Hematopoietic multipotent progenitor cell treated with erythropoietin and hydrocortisone succinate and interleukin-3 and kit ligand, for 17 days (in vitro differentiated cells): ENCODE measurements at places on chromosomes 7 and 10.

DNA sequence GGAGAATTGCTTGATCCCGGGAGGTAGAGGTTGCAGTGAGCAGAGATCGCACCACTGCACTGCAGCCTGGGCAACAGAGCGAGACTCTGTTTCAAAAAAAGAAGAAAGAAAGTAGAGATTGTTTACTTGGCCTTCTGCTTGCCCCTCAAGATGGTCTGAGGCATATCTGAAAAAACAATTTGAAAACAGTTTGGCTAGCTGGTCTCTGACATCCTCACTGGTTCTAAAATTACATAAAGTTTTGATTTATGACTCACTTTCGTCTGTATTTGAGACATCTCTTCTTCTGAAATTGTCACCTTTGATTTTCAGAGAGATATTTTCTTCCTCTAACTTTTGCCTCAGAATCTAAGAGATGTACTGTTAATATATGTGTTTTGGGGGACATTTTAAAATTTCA, 49.6 kb upstream of the HELLS start:
- no peak for DNase-seq

- DNase-seq, result no peak
These were observed 105.1 kb downstream of the WDFY4 start for GRCh38 chr10:48789486-48790456.

DNA sequence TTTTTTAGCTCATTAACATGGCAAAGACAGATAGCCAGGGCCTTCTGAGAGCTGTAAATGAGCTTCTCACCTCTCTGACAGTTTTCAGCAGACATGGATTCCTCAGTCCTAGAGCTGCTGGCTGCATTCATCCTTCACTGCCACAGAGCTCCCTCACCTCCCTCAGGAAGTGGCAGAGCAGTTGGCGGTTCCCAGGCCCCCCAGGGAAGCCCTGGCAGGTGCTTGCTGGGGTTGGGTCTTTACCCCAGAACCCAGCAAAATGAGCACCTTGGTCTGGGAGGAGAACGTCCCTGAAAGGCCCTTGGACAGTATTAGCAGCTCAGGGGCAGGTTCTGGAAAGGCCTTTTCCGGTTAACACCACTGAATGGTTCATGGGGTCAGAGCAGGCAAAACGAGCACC, 288.0 kb downstream of the PTPRN2 start:
- no peak for DNase-seq

- DNase-seq, result no peak
These were observed at the start of gene CDK6 for GRCh38 chr7:92836489-92836999. TSS of gene CDK6 (minus strand) at chr7:92836573. CDS start at chr7:92833323, 3,250 bp downstream.

DNA sequence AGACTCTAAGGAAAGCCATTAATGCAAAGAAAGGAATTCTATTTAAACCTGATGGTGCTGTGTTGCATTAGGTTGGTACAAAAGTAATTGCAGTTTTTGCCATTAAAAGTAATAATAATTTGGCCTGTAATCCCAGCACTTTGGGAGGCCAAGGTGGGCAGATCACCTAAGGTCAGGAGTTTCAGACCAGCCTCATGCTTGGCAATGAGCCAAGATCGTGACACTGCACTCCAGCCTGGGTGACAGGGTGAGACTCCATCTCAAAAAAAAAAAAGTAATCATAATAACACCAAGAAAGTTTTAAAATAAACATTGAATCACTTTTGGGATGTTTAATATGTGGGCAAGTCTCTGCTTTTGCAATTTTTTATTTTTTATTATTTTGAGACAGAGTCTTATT, 107.3 kb upstream of the FRMD4A start:
- peak; percentile 35 for DNase-seq

- DNase-seq, result no peak
These were observed 899.1 kb upstream of the AUTS2 start for GRCh38 chr7:68699090-68699711.

GRCh38 chr7:152355474-152356057, 80.2 kb downstream of the KMT2C start:
- no peak for DNase-seq

DNA sequence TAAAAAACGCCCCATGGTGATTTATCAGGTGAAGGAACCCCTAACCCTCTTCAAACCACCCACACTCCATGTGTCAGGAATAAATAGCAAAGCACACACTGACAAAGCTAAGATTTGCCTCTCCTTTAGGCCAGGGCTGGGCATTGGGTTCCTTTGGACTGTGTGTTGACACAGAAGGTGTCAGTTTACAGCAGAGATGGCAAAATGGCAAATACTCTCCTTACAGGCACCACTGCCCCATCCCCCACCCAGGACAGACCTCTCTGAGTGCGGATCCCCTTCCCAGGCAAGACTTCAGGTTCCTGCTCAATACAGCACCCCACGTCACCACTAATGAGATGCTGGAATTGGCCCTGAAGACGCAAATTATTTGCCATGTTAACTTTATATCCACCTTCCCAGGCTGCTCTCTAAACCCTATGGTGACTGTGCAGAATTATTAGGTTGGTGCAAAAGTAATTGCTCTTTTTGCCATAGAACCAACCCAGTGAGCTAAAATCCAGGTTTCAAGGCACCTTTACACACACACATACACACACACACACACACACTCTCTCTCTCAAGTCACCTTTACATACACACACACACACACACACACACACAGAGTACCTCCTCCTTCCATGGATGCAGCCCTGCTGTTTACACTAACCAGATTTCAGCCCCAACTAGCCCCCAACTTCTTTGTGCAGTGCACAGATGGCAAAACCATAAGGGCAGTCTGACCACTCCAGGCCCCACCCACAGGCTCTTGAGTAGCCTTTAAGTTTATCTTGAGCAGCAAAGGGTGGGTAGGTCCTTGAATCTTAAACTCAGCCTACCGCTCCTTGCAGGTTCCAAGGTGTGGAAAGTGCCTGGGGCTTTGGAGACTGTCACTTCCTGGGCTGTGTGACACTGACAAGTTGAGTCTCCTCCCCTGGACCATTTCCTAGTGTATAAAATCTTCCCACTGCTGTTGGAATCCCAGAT, 4.0 kb upstream of the ZCCHC24 start:
- no peak for DNase-seq

DNA sequence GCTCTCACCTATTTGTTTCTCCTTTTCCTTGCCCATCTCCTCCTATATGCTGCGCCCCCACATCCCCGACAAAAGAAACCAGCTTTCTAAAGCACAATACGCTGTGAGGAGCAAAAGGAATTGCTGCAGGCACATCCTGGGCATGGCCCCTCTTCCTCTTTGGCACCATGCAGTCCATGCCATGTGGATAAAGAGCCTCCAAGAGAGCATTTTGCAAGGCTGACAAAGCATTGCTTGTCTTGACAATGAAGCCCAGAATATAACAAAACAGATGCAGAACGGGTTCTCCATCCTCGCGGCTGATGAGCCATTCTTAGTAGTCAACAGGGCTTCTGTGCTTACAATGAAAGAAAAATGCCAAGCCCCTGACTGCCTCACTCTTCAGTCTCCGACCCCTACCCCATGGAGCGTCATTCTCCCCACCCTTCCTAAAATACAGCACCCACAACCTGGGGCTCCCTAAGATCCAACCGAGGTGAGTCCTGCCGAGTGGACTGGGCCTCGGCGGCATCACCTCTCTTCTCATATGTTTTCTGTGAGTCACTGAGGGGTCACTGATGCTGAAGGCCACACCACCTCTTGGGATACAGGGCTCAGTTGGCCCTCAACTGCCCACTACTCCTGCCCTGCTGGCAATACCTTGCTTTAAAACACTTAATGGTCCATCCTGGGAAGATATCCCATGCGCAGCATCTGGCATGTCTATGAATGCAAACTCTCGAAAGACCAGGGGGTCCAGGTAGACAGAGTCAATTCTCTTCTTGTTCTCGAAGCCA, 47.5 kb downstream of the GSDME start:
- DNase-seq, result no peak

DNA sequence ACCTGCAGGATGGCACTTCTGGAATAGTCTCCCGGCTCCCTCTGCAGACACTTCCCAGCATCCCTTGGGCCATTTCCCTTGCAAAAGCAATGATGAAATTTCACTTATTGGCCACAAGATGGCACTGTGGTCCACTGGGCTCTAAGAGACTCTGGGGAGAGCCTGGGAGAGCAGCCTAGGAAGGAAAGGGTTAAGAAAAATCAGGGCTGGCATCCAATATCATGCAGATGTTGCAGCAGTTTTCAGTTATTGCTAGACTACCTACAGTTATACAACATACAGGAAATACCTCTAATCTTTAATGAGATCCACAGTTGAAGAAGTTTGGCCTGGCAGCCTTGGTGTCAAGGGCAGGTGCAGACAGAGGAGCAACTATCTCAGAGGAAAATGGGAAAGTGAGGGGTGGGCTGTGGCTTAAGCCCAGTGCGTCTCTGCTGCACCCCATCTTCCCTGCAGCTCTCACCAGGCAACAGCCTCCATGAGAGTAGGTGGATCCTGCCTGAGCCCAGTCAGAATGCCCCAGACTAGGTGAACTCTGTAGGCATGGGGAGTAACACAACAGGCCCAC, 100.2 kb upstream of the PRSS58 start:
- DNase-seq, result peak; percentile 57

DNA sequence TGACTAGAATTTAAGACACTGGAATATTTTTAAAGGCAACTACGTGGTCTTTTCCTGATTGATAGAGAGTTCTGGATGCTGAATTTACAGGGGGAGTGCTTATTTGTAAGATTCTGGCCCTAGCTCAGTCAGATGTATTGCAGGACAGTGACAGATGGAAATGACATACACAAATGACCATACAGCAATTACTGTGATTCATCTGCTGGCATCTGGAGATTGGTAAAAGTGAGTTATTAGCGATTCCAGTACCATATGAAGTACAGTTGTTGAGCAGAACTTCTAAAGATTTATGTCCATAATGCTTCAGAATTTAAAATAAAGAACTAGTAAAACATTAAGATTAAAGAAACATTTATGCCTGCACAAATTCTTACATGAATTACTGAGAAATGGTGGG, 243.2 kb downstream of the CRPPA start:
- no peak for DNase-seq

- DNase-seq, result no peak
These were observed 290.8 kb downstream of the NXPH1 start for GRCh38 chr7:8724080-8724718.

DNA sequence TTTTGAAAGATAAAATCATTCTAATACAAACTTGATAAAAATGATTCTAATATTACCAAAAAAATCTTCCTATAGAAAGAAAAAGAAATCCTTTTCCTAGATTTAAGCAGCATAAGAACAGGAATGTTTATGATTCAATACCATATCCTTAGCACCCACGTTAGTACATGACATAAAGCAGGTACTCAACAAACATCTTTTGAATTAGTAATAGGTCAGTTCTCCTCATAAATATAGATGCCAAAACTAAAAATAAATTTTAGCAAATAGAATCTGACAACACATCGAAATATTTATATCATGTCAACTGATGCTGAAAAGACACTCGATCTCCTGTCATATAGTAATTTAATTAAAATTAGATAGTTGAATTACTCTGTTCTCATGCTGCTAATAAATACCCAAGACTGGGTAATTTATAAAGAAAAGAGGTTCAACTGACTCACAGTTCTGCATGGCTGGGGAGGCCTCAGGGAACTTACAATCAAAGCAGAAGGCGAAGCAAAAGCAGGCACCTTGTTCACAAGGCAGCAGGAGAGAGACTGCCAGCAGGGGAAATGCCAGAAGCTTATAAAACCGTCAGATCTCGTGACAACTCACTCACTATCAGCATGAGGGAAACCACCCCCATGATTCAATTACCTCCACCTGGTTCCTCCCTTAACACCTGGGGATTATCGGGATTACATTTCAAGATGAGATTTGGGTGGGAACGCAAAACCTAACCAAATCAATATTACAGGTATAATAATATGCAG, 191.8 kb downstream of the HTR7 start:
- no peak for DNase-seq

DNA sequence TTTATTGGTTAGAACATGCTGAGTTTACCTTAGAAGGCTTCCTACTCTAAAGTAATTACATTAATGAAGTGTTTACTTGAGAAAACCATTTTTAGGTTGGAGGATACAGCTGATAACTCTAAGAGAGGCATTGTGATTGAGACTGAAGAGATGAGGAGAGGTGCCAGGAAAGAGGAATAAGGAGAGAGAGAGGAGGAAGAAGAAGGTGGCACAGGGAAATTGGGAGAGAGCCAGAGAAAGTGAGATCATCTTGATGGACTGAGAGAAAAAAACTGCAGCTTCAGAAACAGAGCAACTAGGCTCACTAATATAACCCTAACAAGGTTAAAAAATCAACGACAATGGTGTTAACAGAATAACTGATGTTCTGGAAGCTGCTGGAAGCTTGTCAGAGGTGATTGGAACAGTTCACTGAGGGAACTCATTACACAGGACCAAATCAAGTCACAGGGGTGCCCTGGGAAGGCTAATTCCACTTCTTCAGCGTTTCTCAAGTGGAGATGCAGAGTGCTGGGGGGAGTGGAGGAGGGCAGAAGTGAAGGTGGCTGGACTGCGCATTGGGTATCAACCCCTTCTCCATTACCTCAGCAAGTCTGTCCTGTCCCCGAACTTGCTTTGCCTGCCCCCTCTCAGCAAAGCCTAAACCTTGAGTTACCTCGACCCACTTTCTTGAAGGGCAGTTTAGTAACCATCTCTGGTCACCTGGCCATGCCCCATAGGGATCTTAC, 6.9 kb upstream of the SORBS1 start:
- no peak for DNase-seq

- no peak for DNase-seq
These were observed 147.5 kb upstream of the RSU1 start for GRCh38 chr10:16964576-16965343.

DNA sequence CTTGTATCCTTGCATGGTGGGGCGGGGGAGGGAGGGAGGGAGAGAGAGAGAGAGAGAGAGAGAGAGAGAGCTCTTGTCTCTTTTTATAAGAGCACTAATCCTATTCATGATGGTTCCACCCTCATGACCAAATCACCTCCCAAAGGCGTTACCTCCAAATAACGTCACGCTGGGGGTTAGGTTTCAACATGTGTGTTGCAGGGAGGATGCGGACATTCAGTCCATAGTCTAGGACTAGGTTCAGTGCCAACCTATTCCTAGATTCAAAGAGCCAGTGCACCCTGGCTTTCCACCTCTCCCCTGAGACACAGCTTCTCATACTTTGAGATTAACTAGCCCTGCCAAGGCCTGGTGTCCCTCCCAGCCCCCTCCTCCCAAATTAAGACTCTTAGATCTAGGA, 123.0 kb downstream of the GRK5 start:
- DNase-seq, result no peak

- DNase-seq, result no peak
These were observed 82.0 kb upstream of the PDZD8 start for GRCh38 chr10:117457071-117457810.
